ENCODE measurements at places on chromosomes 16 and 17.

DNA sequence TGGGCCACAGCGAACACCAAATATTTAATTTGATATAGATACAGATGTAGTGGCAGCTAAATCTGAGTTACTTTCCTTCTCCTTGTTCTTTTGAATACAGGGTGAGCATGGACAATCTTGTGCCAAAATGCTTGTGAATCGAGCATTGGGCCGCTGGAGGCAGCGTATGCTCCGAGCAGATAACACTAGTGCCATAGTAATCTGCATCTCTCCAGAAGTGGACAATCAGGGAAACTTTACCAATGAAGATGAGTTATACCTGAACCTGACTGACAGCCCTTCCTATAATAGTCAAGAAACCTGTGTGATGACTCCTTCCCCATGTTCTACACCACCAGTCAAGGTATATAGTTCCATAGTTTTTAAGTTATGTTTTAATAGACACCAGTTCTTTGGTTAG lies 21.2 kb upstream of the BCAS3 start:
- no peak for DNase-seq

- peak; percentile 49 for DNase-seq
Measured at GRCh38 chr17:58666858-58667267, 25.0 kb downstream of the TEX14 start.

GRCh38 chr16:11685844-11686618 lies 17.8 kb downstream of the SNN start:
- no peak for DNase-seq

GRCh38 chr17:39755554-39756379 lies 18.0 kb downstream of the GRB7 start:
- DNase-seq = no peak

DNA sequence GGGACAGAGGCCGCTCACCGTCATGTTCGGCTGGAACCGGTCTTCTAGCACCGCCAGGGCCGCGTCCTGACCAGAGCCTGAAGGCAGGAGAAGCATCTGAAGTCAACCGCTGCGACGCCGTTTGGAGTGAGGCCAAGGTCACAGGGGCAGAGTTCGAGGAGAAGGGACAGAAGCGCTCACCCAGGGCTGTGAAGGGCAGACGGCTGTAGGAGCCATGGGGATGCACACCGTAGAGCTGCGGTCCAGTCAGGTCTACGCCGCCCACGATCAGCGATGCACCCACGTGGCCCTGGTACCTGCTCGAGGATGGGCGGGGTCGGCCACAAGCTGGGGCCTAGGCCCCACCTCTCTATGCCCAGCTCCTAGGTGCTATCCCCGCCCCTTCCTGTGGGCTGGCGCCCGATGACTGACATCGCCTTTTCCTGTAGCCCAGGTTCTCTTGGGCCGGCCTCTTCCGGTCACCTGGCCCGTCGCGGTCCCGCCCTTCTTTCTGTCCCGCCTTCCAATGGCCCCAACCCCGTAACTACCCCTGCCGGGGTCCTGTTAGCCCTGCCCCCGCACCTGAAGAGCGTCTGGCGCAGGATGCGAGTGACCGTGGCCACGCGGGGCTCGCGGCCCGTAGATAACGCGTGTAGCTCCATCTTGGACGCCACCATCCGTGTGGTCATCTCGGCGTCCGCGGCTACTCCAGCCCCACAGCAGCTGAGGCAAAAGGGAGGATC lies 1.1 kb downstream of the PSMB10 start:
- DNase-seq = peak; percentile 83

DNA sequence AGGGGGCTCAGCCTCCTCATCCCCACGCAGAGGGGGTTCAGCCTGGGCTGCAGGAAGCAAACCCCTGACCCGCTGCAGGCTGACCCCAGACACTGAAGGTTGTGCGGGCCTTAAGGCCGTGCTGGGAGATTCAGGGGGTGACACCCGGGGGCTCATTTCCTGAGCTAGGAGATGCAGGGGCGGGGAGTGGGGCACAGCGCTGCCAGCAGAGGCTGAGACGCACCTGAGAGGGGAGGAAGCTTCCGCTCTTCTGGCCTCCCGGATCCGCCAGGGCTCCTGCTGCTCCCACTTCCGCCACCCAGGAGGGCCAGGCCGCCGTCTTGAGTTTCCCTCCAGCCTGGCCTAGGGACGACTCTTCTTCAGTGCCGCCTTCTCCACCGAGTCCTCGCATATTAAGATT lies 173.2 kb upstream of the FOXF1 start:
- DNase-seq = no peak

DNA sequence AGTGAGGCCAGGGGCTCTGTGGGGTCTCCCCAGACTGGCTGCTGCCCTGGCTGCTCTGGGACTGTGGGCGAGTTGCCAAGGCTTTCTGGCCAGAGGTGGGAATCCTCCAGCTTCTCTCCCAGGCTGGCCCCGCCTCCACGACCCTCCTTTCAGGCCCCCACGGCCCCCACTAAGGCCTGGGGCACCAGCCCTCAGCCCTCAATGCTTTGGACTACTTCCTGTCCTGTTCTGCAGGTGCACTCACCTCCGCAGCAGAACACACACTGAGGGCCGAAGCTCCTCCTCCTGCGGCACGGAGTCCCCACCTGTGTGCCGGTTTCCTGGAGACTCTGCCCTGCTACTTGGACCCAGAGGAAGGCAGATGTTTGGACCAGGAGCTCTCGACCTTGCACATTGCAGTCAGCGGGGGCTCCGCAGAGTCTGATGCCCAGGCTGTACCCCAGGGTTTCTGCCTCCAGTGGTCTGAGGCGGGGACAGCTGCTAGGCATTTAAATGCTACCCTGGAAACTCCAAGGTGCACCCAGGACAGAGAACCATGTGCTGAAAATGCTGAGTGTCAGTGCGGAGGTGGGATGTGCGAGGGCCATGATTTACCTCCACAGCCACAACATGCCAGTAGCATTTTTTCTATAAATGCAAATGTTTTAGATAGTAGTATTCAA lies 223.8 kb downstream of the IRF8 start:
- no peak for DNase-seq

GRCh38 chr17:12765548-12765947 lies 23.8 kb upstream of the ARHGAP44 start:
- no peak for DNase-seq

GRCh38 chr16:58499092-58499511 lies 841 bp upstream of the NDRG4 start:
- DNase-seq = no peak

GRCh38 chr16:73853968-73854367 lies 442.6 kb upstream of the PSMD7 start:
- no peak for DNase-seq

DNA sequence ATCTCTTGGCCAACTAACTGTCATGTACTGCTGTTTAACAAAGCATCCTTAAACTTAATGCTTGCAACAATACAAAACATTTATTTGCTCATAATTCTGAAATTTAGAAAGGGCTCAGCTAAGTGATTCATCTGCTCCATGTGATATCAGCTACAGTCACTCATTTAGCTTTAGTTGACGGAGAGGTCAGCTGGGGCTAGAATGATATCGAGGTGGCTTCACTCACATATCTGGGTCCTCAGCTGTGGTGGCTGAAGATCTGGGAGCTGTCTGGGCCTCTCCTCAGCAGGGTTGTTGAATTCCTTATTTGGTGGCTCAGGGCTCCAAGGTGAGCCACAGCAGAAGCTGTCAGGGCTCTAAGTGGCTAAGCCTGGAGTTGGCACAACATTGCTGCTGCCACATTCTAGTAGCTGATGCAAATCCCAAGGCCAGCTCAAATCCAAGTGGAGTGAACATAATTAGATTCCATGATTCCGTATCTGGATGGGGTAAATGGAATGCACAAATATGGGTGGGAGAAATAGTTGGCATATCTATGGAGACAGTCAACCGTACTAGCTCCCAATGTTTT lies 62.8 kb downstream of the HS3ST3A1 start:
- no peak for DNase-seq

DNA sequence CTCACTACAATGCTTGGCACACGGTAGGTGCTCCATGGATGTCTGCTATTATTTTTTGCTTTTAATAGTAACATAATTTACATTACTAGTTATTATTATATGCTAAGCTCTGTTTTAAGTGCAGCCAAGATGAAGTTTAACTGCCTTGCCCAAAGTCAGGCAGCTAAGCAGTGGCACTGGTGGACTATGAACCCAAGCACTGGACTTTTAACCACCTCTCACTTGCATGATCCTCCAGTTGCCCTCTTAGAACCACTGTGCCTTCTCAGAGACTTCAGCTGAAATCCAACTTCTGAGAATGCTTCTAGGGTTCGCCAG lies 1.5 kb upstream of the ZNF207 start:
- no peak for DNase-seq

DNA sequence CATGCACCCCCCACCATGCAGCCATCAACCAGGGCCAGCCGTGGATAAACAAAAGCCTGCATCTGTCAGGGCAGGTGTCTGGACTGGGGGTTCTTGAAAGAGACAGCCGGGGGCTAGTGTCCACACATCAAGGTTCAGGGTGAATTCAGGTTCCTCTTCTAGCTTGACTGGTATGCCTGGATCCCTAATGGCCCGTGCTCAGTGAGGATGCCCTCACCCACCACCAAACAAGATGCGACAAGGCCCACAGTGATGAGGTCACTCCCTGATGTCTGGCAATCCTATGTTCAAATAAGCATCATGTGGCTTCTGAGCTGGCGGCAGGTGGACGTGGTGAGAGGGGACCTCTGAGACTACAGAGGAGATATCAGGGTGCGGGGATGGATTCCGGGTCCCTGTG lies 64.6 kb downstream of the GOSR1 start:
- DNase-seq = no peak

DNA sequence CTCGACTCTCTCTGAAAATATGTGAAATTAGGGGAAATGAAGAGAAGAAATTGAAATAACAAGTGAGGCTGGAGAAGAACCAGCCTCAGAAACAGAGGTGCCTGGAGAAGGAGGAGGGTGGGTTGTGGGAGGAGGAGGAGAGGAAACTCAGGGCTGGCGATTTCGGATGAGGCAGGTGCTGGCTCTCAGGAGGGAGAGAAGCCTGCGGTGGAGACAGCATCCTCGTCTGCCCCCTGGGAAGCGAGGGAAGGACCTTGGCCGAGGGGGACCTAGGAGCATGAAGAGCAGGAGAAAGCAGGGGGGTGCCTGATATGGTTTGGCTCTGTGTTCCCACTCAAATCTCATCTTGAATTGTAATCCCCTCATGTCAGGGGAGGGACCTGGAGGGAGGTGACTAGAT lies 264.7 kb upstream of the TNRC6C start:
- DNase-seq = no peak

DNA sequence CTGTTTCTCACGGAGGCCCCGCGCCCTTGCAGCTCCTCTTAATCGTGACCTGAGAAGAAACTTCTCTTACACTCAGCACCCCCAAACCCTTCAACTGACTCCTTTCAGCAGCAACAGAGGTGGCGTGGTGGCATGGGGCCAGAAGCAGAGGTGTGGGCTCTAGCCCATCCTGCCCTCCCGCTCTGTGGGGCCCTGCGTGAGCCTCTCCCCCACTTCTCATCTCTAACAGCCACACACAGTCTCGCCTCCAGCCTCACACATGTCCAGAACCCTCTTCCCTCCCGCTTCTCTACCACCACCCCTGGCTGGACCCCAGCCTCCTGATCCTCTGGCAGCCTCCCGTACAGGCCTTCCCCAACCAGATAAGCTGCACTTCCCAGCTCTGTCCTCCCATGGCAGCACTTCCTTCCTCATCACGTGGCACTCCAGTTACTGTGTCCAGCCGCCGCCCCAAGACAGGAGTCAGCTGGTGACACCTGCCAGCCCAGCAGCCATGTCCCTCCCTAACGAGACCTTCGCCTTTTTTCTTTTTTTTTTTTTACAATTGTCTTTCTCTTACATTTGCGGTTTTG lies 30.5 kb downstream of the NSMCE1 start:
- no peak for DNase-seq

DNA sequence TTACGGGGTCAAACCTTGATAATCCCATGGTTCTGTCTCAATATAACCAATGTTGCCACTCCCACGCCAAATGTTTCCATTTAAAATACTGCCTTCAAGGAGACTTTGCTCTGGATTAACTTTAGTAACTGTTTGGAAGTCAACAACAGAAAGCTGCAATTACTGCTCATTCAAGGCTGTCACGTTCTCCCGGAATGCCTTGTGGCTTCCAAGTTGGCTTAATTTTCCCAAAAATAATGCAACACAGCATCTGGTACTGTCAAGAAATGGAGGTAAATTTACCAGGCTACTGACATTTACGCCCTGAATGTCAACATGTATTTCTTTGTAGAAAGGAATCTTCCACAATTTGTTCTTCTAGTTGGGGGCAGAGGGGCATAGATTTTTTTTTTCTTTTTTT lies 38.2 kb downstream of the GPRC5B start:
- no peak for DNase-seq

DNA sequence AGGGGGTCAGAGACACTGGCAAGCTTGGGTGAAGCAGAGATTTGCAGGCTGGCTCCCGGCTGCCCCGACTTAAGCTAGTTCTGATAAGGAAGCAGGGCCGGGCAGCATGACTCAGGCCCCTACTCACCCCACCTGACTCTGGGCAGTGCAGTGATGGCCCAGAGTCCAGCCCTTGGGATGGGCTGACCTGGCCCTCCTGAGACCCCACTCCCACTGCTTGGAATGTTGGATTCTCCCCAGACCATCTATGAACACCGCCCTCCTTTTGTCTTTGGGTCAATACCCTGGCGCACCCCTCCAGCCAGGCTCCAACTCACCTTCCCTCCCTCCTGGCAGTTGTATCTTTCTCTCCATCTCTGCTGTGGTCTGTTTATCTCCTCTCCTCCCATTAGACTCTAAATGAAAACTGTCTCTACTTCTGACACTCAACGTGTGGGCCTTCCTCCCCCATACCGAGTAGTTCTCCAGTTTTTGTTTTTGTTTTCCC lies 21.0 kb downstream of the LGALS3BP start:
- no peak for DNase-seq

DNA sequence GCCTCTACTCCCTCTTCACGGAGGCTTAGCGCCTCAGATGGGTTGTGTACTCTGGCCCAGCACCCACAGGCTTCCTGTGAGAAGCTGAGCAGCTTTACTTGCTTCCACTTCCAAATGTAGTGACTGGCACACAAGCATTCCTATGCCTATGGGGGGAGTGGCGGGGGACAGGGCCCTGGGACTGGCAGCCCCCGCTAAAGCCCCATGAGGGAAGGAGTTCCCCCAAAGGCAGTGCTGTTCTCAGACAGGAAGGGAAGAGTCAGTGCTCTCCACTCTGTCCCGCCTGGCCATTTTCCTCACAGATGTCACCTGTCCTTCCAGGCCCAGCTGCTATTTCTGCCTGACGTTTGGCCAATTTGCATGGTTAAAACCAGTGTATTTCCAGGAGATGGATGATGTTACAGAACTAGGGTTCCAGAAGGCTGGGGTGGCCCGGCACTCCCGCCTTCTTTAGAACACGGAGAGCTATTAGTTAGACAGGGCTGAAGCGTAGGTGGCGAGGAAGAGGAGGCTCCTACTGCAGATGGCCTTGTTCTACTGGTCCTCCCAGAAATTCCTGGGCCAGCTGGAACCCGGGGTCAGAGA lies 83.9 kb upstream of the FBXO47 start:
- DNase-seq = no peak

Measured in NCI-H2081 treated with DMSO at 0.1 percent for 48 hours (cell line).